ENCODE measurements at places on chromosomes 5 and 9.

GRCh38 chr5:11491404-11492075, 412.7 kb downstream of the CTNND2 start:
- DNase-seq, result no peak

DNA sequence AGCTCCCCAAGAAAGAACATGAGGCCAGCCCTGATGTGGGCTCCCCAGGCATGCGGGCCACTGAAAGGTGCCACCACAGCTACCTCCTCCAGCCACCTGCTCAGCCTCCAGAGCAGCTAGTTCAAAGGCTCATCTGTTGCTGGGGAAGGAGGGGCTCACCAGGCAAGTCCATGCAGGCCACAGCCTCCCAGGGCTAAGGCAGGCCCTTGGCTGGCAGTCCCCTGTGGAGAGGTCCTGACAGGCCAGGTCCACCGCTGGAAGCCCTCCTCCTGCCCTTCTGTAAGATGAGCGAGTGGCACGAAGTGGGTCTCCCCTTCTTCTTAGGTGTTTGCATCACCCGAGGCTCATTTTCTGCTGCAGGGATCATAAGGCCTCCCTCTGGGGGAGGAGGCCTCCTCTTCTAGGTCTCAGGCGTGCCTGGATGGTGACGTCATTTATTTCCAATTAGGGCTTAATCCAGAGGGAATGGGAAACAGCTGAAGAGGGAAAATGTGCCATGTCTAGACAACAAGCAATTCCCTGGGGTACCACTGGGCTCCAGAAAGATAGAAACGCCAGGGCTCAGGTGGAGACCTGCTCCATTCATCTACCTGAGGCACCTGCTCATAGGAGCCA, 91.6 kb downstream of the CFAP90 start:
- DNase-seq, result no peak

DNA sequence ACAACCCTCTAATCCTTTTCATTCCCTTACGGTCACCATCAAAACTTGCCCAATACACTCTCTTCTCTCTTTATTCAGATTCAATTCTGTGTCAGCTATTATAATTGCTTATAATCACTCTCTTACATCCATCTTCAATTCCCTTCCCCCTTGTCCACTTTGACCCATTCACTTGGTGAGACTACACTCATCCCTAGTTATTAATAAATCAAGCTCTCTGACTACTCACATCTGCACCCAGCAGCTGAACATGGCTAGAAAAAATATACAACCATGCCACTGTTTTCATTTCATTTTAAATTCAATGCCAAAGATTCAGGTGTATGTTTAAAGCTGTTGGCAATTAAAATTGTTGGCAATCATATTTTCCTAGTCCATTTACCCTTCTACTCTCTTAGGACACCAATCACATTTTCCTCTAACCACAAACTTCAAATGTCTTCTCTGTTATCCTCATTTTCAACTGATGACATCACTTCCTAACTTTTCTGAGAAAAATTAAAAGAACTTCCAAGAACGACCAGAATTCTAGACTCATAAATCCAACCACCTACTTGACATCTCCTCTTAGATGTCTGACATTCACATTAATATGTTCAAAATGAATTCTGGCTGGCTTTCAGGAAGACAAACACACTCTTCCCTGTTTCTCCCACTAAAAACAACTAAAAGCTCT, 5.5 kb downstream of the C5orf15 start:
- DNase-seq, result no peak

DNA sequence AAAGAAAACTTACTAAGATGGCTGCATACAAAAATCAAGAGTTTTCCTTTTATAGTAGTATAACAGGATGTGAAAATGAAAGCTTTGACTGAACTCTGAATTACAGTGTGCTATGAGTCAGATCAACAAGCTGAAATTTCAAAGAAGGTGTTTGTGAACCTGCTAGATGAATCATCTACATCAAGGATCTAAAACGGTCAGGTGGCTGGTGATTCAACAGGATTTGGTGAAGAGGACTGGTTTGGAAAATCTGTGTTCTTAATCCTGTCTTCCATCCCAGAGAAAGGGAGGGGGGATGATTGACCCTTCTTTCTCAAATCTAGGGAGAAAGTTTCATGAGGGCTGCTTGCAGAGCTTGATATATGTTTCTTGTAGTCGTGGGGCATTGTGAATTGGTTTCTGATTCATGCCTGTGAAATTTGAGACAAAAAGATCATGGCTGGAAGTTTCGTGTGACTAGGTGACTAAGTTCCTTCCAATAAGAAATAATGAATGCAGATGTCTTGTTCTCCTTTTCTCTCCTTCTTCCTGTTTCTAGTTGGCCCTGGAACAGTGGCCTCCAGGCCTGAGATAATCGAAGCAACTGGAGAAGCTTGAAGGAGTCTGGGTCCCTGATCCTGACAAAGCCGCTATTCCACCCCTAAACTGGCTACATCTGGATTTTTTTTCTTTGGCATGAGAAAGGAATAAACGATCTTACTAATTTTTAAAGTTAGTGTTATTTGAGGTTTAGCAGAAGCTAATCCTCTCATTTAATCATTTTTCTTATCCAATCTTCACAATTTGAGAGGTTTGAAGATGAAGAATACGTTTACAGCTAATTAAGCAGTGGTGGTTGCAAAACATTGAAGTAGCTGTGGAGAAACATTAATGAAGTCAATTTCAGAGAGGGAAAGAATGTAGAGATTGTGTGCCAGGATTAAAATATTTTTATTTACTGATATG, 67.2 kb downstream of the MRPS30 start:
- no peak for DNase-seq

GRCh38 chr9:19967216-19967887, 178.5 kb upstream of the SLC24A2 start:
- peak; percentile 2 for DNase-seq

- DNase-seq, result no peak
Observed at GRCh38 chr5:8749556-8749955, 796.3 kb downstream of the SEMA5A start.

- DNase-seq, result no peak
Observed at GRCh38 chr9:115957585-115957984, 196.0 kb upstream of the PAPPA start.

- DNase-seq, result no peak
Observed at GRCh38 chr5:14407051-14407450, 174.5 kb upstream of the OTULINL start.

DNA sequence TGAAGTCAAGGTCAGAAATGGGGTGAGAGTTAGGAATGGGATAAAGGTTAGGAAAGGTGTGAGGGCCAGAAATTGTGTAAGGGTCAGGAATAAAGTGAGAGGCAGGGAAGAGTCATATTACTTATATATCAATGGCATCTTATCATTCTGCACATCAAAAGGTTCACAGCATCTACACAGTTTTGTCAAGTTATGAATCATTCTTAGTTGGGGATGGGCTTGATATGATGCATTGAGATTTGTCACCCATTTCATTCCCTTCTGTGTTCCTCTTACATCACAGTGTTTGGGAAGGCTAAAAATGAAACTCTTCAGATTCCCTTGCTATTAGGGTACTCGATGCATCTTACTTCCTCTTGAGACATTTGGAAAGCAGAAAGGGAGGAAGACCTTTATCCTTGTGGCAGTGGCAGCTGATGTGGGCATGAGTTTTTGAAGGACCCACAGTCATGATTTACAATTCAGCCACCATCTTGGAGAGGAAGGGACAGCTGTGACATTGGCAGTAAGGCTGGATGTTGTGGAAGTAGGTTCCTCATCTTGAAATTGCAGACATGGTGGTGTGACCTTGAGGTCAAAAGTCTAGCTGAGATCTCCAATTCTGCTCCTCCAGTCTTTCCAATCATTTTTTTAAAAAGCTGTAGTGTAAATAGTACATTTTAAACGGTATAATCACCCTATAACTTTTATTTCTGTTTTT, 24.2 kb upstream of the NPR3 start:
- DNase-seq, result no peak

- no peak for DNase-seq
Observed at GRCh38 chr5:118519466-118519865, 468.9 kb downstream of the DTWD2 start.

GRCh38 chr5:95261437-95262175, 23.3 kb downstream of the MCTP1 start:
- DNase-seq, result no peak
